ENCODE measurements at places on chromosomes 5 and 9.

DNA sequence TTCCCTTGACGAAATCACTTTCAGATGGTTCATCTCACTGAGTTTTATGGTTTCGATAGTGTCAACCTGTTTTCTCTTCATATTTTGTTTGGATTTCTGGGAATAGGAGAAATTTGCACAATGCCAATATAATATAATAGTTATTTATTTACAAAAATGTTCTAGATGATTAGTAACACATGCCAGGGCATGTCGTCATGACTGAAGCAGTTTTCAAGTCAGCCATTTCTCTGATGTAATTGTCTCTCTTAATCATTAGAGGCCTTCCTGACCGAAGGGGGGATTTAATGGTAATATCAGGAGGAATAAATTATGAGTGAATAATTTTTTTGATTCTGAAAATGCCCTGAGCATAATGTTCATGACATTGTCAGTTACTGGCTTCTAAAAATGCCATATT lies 246.5 kb upstream of the ATP10B start:
- DNase-seq, result no peak

DNA sequence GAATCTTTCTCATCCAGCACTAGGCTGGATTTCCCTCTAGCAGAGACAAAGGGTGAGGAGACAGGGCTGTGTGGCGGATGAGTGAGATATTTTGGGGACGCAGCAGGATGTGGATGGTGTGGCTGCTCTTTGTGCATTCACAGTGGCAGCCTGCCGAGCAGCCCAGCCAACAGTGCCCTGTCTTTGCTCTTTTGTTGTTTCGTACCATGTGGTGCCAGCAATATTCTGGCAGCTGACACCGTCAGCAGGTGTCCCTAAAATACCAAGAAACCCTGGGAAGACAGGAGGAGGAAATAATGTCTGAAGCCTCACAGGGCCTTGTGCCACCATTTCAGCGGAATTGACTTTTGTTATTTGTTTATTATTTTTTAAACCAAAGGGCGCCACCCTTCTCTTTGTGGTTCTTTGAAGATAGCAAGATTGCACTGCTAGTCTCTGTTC lies 141.4 kb downstream of the CCDC192 start:
- no peak for DNase-seq

DNA sequence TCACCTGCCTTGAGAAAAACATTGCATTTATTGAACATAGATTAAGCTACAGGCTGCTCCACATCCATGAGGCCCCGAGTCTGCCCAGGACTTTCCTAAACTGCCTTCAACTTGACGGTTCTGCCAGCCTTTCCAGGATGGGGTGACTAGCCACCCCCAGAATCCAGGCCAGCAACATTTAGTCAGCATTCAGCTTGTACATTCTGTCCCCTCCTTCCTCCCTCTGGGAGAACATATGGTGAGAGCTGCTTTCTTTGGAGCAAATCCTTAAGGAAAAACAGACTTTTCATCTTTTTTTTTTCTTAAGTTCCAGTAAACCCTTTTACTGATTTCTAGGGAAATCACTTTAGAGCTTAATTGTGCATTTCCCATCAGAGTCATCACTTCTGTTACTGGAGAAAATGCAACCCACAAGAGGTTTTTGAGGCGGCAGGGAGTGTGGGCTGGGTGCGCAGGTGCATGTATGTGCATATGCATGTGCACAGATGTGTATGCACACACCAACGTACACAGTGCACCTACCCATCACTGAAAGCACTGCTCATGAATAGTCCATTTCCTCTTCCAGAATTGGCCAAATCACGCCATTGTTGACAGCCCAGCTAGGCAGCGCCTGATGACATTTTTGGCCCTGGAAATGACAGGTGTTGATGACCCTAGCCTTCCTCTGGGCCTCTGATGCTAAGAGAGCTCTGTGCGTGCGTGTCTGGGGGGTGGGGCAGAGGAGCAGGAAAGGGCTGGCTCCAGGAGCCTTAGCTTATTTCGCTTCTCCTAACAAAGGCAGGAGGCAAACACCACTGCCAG lies 145.6 kb downstream of the HSD17B3 start:
- peak; percentile 1 for DNase-seq

GRCh38 chr9:97502222-97502983 lies 937 bp downstream of the TMOD1 start:
- no peak for DNase-seq

GRCh38 chr9:121650217-121651007 lies 1.0 kb upstream of the DAB2IP start:
- DNase-seq, result peak; percentile 60

DNA sequence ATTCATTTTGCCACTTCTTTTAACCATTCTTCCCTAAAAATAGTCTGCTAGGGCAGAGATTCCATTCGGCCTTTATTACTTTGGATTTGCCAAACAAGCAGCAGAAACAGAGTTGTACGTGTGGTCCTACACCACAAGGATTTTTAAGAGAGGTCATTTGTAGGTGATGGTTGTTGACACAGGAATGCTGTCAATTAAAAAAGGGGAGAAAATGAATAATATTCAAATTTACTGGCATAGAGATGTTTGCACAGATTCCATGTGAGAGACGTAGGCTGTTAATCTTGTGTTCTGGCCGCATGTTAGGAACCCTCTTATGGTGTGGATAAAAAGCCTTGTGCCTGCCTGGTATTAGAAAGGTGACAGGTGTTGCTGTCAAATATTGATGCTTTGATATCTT lies 34.9 kb downstream of the TRIO start:
- DNase-seq, result no peak

All from kidney capillary endothelial cell (primary cell).